ENCODE measurements at places on chromosomes 5 and 9.

GRCh38 chr5:120769312-120769872 lies 305.3 kb downstream of the PRR16 start:
- no peak for DNase-seq

DNA sequence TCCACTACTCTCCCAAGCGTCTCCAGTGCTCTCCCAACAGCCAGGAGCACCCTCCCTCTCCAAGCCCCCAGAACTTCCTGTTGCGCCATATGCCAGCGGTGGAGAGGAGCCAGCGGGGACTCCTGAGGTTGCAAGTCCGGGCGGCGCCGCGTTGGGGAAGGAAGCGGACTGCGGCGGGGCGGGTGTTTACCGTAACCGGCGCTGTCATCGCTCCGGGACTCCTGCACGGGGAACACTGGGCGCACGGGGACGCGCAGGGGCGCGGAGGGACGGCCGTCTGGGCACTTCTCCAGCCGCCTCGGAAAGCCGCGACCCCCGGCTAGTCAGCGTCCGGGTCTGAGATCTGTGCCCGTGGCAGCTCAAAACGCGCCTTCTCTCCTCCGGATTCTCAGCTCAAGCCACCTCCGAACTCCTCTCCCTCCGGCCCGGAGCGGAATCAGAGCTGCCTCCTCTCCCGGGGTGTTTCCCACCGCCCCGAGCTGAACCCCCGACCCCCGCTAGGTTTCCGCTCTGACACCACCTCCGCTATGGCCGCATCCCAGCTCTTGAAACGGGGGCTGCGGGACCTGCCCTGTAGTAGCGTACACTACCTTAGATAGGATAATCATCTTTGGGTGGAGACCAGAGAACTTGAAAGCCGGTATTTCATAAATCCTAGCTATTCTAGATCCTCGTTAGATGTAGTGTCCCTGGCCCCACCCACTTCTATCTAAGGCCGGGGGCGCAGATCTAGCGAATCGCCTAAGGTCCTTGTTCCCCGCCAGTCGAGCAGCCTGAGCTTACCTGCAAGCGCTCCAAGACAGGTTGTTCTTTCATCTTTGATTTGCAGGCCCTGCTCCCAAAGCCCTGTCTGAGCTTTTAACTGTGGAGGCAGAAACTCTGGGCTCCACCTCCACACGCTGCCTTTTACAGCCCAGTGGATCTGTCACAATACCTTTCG lies at the start of gene TRPM6:
Gene TRPM6 (minus strand): TSS at position 881 of the 940 bp plus-strand sequence. CDS start 65 bp downstream, at position 816.
- peak; percentile 51 for DNase-seq

GRCh38 chr5:177134697-177135225 lies 1.2 kb downstream of the NSD1 start:
- no peak for DNase-seq

GRCh38 chr9:132756214-132756845 lies 86.1 kb downstream of the GTF3C4 start:
- no peak for DNase-seq

DNA sequence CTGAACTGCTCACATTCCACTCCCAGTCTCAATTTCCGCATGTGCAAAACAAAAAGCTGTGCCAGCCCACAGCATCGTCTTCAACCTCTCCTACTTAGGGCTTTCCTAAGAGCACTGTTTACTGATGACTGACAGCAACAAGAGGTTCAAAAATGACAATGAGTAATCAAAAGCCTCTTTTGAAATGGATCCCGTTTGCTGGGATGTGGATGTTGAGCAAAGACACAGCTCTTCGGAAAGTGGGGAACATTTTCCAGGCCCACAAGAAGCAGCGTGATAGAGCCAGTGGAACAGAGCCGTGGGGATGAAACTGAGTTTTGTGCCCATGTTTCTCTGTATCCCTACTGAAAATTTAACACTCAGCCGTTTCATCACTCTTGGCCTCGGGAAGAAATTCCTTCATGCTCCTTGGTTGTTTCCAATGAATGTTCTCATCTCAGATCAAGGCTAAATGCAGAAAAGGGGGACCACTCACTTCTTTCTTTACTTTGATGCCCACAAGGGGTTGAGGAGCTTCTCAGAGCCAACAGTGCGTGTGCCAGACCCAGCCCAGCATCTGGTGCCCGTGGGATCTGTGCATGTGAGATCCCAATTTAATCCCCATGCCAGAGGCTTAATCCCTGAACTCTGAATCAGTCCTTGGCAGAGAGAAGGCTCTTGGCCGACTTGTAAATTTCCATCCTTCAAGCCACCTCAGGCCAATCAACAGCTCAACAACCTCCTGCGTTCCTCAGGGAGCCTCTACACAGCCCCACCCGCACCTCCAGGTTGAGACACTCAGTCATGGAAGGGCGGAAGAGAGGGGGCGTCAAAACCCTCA lies 230.2 kb upstream of the DAPK1 start:
- no peak for DNase-seq

DNA sequence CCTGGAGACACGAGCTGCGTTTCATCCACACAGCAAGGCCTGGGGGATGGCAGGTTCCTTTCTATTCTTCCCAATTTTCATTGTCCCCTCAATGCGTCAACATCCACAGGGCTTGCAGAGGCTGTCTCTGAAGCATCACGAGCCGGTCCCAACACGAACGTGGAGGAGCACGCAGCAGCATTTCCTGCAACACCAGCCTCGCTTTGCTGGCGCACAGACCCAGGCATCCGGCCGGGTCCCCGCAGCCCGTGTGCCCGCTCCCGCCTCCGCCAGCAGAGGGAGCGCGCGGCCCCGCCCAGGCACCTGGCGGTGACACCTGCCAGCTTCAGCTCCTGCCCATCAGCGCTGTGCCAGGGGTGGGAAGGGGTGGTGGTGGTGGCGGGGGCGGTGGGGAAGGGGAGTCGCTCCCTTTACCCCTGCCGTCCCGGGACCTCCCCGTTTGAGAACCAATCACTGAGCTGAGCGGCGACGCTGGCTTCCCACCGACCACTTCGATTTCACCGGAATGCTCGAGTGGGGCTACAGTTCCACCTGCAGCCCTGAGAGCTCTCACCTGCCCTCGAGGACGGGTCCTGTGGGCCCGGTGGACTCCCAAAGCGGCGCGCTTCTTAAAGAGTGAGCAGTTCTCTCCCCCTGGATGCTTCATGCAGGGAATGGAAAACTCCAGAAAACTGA lies 464.5 kb downstream of the ICE1 start:
- DNase-seq: peak; percentile 49

DNA sequence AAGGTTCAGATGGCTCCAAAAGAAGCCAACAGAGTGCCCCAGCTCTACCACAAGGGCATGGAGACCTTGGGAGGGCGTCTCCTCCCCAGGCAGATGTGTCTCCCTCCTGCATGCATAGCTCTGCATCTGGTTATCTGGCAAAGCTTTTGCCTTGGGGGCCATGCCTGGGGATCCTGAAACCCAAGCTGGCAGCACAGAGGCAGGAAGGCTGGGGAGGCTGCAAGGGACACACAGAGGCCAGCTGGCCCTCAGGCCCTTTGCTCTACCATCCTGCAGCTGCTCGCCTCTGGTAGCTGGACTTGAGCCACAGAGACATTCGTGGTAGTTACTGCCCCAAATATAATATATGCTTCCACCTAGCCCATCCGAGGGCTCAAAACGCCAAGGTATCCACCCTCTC lies 3.9 kb downstream of the SEPTIN8 start:
- DNase-seq: no peak

DNA sequence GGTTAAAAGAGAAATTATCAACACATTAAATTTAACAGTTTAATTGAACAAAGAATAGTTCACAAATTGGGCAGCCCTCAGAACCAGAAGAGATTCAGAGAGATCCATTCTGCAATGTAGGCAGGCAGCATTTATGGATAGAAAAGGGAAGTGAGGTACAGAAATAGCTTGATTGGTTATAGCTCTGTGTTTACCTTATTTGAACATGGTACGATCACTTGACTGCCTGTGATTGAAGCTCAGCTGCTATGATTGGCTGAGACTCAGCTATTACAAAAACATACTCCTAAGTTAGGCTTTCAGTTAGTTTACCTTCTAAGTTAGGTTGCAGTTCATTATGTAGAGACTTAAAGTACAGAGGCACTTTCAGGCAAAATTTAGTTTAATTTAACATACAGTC lies 7.3 kb downstream of the CNTRL start:
- DNase-seq: no peak

DNA sequence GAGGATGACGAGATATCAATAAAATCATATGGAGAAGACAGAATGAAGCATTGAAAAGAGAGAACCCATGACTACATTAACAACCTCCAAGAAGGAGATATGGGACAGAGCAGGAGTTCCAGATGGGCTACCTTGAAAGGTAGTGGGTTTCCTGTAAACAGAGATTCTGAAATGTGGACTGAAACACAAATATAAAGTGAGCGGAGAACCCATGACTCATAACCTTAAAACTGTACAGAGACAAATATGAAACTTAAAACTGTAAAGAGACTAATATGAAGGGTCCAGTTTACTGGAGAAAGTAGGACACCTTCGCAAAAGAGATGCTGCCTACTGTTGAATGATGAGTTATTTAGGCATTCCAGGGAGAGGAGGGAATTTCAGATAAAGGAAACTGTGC lies 383.7 kb downstream of the CAAP1 start:
- DNase-seq: no peak

DNA sequence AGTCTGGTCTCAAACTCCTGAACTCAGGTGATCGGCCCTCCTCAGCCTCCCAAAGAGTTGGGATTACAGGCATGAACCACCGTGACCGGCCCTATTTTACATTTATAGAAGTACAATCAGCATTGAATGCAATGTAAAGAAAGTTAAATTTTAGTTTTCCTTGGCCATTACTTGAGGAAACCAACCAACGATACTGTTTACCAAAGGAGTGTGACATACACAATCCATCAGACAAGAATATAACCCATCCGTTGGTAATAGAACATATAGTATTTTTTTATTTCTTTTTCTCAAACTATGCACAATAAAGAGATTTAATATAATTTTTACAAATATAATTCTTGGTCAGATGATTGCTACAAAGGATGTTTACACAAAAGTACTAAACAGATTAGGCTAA lies 63.1 kb upstream of the MOCS2 start:
- DNase-seq: no peak

DNA sequence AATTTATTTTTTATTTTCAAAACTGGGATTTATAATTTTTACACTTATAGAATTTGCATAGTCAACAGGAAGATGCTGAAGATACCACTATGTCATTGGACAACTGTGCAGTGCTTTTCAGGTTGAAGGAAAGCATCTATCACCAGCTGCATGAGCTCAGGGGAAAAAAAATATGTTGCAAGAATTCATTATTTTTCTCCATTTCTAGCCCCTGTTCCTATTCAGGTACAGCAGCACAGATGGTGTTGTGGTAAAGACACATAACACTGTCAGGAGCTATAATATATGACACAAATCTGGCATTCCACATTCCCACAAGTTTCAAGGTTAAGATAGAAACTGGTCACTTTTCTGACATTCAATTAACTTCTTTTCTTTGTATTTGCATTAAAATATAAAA lies 1088.6 kb downstream of the MAT2B start:
- DNase-seq: no peak

DNA sequence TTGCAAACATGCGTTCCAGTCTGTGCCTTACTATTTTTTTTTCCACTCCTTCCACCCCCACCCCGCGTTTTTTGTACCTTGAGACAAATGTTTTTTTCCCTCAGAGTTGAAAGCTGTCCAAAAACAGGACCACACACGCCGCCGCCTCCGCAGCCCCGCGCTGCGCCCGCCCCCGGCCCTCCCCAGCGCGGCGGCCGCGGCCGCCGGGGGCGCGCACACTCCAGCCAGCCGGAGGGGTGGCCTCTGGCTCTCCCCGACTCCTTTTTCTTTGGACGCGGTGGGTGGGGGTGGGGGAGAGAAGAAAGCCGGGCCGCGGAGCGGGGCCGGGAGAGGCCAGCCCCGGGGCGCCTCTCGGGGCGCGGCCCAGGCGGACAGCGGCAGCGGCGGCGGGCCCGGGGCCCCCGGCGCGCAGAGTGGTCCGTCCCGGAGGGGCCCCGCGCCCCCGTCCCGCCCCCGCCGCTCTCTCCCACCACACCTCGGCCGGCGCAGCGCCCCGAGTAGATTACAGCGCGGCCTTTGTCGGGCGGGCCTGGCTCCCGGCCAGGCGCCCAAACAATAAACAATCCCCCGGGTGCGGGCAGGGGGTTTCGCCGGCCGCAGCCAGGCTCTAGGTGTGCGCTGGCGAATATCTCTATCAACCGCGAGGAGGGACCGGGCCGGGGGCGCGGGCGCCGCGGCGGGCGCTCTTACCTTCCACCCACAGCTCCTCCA lies 10.9 kb downstream of the PTCH1 start:
- peak; percentile 68 for DNase-seq

- DNase-seq: no peak
Observed at GRCh38 chr9:89137542-89138462, 40.8 kb downstream of the SHC3 start.

GRCh38 chr9:137000177-137000930 lies 4.0 kb upstream of the CLIC3 start:
- no peak for DNase-seq

GRCh38 chr5:61466017-61466416 lies 134.0 kb downstream of the ZSWIM6 start:
- DNase-seq: no peak

- no peak for DNase-seq
Observed at GRCh38 chr9:34958411-34958982, 412 bp downstream of the PHF24 start.

DNA sequence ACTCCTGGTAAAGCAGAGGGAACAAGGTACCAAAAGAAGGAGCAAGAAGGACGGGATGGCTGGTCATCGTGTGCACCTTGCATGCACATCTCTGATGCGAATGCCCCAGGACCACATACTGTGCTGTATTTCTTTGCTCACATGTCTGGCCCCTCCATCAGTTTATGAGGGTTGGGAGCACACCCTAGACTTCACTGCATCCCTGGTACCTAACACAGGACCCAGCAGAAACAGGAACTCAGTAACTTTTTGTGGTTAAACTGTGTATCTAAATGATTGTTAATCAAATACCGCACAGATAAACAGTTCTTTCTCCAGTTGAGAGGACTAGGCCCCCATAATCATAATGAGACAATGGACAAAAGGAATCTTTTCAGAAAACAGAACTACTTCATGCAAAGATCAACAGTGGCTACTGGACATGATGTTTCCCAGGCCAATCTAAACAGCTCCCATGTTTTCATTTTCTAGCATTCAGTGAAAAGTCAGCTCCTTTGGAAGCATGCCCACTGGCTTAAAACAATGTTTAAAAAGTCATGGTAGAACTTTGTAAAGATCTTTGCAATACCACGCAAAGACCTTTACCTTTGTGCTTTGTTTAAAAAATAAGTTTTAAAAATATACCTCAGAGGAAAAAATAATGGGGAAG lies 55.5 kb upstream of the IFNK start:
- no peak for DNase-seq

DNA sequence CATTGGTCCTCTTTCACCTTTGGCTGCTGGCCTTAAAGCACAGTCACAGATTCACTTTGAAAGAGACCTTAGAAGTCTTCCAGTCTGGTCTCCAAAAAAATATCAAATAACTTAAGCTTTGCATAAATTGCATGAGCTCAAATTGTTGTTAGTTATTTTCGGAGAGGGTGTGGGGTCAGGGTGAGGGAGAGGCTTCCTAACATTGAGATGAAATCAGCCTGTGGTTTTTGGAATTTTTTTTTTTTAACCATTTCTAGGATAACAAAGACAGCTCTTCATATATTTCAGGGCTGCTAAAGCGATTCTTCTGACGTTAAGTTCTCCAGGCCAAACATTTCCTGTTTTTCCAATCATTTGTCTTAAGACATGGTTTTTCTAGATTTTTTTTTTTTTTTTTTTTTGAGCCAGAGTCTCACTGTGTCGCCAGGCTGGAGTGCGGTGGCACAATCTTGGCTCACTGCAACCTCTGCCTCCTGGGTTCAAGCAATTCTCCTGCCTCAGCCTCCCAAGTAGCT lies 4.5 kb downstream of the OCLN start:
- no peak for DNase-seq
